Activated CD4-positive, alpha-beta T cell treated with anti-CD3 and anti-CD28 coated beads, Interleukin-2, amount 10 ng/mL, durations not matched to agents 24 days and 14 days (primary cell): ENCODE measurements at places on chromosomes 16 and 17. TPM values are rescaled to one million over a fixed set of nuclear protein-coding genes. Genes with fewer than 3 reads are reported as not detected.

DNA sequence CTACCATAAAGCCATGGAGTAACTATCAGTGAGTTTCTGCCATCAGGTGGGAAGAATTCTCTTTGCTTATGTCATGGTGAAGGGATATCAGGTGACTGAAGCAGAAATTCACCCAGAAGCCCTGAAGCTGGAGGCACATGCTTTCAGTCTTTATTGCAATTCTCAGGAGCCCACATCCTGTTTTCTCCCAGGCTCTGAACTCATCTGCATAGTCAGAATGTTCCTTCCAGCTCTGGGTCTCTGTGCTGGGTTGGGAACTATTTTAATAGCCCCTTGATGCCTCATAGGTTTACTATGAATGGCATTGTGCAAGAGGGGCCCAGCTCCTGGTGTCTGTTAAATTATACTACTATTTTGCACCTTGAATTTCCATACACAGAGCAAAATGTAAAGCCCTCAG lies 198.4 kb upstream of the SOX9 start:
- DNase-seq = no peak

GRCh38 chr16:28183484-28183883 lies 28.3 kb downstream of the XPO6 start:
- DNase-seq = no peak

The FAAP100 gene
- total RNA-seq = 72.2 and 76.5 TPM in 2 replicates

DNA sequence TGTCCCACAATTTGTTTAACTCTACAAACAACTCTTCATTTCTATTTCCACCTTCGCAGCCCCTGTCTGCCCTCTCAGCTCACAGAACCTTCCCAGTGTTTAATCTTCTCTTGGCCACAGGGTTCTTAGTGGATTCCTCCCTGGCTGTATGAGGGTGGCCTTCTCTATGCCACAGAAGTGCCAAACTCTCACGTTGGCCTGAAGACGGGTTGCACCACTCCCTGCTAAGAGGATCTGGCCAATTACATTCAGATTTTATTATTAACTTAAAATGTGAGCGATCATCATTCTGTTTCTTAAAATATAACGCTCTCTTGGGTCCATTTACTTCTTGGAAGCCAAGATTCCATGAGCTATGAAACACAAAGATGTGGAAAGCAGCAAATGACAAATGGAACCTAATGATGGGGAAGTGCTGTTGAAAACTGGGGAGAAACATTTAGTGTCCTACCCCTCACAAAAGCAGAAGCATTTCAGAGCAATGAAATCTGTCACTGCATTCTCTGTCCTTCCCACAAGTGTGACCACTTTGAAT lies 91.3 kb upstream of the NOG start:
- no peak for DNase-seq

The TEKT5 gene
- total RNA-seq = not detected in 2 replicates
